ENCODE measurements at places on chromosomes 5 and 9. TPM values are rescaled to one million over a fixed set of nuclear protein-coding genes. Genes with fewer than 3 reads are reported as not detected.
A peak's percentile ranks its signal among the peaks of the same experiment; 100 is the strongest.

DNA sequence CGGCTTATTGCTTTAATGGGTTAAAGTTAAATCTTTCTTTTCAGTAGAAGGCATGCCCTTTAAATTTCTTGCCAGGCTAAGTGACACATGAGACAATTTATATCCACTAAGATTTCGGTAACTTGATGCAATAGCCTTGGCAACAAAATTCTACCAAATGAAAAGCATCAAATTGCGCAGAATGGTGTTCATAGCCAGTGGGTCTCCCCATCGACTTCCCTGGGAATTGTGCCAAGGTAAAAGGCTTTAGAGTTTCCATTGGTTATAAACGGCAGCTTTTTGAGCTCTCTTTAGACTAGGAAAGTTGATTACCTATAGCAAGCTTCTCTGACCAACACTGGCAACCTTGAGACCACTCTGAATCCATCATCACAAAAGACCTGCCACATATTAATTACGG is 358.4 kb downstream of the ARRDC3 start:
- DNase-seq: peak; percentile 25

DNA sequence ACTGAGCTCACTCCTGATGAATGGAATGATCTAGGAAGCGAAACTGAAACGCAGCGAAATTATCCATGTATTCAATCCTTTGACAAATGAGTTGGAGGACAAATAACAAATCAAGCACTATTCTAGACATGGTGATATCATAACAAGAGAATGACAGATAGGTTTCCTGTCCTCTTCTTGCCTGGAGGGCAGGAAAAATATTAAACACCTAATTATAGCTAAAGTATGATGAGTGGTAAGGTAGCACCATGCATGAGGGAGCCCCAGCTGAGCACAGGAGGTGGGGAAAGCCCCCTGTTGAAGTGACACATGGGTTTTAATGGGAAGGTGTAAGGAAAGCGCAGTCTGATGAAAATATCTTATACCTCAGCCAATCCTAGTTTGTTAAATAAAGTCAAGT is 225.2 kb downstream of the NPR3 start:
- DNase-seq: no peak

DNA sequence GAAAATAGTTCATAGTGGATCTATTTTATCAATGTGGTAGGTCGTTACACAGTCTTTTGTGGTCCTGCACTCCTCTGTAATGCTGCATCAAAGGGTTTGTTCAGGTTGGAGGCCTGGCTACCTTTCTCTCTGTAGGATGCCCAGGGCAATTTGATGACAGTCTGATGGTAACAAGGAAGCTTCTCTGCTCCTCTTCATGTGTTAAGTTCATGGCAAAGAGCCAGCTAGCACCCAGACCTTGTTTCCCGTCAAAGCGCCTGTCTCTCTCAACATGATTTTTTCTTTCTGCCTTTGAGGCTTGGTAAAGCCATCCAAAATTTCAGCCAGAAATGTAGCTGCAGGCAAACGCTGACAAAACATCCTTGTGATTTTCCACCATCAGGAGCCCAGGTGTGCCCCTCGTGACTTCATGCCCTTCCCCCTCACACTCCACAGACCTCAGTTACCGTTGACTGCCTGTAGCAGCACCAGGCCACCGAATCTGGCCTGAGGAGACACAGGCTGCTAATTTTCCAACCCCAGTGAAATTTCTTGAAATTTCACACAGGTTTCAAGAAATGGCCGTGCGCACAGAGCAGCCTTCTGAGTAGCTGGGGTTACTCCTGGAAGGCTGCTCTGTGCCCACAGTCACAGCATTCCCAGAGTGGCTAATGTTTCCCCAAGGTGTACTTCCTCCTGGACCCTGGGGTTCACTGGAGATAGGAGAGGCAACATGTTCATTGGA is 292.7 kb downstream of the CWC27 start:
- no peak for DNase-seq

DNA sequence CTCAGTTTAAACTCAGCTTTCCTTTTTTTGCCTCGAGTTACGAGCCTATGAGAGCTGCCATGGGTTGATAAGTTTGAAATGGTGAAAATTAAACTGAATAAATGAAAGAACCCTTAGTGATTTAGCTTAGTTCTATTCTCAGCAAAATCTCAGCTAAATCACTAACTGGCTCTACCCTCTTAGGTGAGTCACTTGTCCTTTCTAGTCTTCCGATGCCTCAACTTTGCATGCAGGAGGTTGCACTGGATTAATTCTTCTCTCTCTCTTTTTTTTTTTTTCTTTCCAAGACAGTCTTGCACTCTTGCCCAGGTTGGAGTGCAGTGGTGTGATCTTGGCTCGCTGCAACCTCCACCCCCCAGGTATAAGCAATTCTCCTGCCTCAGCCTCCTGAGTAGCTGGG is 83.9 kb downstream of the PAPPA start:
- no peak for DNase-seq

DNA sequence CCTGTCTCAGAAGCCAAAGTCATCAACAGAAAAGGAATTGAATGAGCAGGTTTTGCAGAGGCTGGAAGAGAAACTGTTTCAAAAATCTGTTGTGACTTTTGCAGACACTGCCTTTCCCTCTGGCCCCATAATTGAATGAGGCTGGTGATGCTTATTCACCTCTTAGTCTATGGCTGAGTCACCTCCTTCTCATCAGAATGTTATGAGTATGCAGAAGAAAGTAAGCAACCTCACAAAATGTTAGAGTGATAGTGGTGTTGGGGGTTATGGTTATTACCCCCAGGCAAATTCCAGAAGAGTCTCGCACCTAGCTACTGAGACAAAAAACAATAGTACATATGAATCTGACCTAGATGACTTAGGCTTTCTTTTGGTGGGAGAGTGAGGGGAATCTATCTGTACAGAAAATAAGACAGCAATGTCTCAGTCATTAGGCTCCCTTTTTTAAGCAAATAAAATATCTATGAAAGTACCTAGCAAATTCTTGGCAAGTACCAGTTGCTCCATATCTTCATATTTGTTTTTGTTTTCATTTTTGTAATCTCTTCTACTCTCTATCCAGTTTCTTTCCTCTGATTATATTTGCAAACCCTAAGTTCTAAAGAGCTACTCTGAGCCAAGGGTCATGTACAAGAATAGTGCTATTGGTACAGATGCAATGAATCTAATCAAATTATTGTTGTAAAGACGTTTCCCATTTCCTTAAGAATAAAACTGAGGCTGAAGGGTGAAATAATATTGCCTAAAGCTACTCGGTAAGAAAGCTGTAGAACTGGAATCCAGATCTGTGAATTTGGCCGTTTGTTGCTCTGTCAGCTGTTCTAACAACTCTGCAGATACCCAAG is 498.1 kb upstream of the TNC start:
- DNase-seq: no peak

- no peak for DNase-seq
These were observed 7.0 kb downstream of the NOTCH1 start for GRCh38 chr9:136538599-136539426.

- DNase-seq: no peak
These were observed 73.4 kb upstream of the PLPP6 start for GRCh38 chr9:4588721-4589120.

GRCh38 chr5:149549461-149550267 is 1.6 kb downstream of the CSNK1A1 start:
- no peak for DNase-seq

- DNase-seq: no peak
These were observed 48.7 kb downstream of the FBXW11 start for GRCh38 chr5:171957591-171958251.

DNA sequence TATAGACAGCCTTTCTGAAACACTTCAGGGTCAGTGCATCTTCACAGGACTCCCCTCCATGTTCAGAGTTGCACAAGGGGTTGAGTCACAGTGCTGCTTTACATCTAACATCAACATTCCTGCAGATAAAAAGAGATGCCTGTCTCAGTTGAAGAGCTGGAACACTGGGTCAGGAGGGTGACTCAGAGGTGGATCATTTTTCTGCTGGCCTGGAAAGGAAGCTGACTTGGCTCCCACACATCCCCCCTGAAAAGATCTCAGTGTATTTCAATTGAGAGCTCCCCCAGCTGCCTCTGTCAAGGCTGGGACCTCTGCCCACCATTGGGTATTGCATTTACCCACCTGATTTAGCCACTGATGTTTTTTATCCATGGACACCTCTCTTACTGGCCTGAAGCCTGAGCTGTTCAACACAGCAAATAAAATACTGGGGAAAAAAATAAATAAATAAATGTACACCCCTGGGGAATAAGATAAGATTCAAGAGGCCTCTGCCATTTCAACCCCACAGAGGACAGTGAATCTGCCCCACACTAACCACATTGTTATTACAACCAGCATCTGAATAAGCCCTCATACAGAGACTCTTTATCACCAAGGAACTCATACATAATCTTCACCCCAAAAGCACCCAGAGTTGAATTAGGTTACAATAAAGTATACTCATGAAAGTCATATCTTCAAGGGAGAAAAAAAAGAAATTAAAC is 716.4 kb downstream of the SEMA5A start:
- DNase-seq: no peak

DNA sequence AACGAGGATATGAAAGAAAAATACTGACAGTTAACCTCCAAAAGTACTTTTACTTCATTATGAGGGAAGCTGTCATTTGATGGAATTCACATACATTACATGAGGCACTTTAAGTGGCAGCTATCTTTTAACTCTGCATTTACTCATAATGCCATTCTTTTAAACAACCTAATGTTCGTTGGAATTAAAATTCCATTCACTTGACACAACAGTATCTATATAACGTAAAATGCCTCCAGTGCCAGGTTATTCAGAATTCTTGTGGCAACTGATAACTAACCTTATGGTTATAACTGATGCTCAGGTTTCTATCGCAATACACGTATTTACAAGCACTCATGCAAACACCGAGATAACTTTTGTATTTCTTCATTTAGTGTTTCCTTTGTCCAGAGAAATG is 376.9 kb upstream of the GRAMD2B start:
- DNase-seq: no peak

DNA sequence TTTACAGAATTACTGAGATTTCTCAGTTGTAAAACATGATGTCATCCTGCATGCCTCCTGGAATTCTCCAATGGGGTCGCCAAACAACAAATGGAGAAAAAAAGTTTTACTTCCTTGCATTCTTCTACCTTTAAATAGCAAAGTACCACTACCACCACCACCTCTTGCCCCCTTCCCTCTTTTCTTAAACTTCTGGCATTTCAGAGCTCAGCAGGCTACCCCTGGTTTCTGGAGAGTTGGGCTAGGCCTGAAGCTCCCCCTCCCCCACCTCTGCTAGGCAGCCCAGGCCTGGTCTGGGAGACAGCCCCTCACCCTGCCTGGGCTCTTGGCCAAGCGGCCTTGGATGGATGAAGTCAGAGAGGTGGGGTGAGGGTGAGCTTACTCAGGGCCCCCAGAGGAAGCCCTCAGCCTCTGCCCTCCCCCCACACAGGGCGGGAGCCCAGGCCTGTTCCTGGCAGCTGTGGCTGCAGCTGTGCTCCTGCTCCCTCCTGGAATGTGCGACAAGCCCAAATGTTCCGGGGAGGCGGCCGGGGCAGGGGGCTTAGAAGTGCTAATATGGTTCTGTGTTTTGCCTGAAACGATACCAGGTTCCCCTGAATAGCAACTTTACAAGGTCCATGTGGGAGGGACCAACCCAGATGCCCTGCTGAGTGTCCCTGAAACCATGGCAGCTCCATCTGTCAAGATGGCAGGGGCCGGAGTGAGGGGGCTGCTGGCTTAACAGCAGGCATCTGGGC is 6.0 kb upstream of the CCIN start:
- peak; percentile 74 for DNase-seq

DNA sequence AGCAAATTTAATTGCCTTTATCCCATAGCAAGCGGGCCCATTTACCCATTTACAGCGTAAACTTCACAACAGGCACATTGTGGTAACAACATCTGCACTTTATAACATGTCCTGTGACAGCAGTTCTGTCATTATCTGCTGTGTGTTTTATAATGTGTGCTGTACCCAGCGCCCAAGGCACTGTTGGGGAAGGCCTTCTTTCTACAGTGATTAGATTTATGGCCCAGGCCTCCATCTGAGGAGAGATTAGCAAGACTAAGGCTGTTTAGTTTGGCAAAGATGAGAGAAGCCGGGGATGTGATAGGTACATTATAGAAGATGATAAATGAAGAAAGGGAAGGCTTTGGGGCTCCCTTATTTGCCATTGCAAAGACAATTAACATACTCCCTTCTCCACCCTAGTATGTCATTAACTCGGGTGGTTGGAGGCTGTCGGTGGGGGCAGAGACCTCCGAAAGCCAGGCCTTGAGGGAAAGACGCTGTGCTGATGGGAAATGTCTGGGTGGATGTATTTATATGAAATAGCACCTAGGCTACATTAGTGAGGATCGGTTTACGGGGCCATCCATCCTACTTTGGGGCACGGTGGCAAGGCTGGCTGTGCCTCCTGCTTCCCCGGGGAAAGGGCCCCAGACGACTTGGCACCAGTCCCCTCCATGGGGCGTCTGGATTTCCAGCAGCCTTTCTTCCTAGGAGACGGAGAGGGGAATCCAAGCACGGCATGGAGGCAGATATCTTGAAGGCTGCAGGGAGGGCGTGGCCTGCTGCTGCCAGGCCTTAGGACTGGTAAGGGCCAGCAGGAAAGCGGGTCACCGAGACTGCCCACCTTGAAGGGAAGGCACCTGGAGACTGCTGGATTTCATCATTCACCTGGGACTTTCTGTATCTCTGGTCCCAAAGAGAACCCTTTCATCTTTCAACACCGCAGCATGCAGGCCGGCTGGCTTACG is 64.3 kb upstream of the PTCH1 start:
- DNase-seq: no peak

GRCh38 chr5:111472579-111472978 is 39.8 kb downstream of the STARD4 start:
- DNase-seq: no peak

DNA sequence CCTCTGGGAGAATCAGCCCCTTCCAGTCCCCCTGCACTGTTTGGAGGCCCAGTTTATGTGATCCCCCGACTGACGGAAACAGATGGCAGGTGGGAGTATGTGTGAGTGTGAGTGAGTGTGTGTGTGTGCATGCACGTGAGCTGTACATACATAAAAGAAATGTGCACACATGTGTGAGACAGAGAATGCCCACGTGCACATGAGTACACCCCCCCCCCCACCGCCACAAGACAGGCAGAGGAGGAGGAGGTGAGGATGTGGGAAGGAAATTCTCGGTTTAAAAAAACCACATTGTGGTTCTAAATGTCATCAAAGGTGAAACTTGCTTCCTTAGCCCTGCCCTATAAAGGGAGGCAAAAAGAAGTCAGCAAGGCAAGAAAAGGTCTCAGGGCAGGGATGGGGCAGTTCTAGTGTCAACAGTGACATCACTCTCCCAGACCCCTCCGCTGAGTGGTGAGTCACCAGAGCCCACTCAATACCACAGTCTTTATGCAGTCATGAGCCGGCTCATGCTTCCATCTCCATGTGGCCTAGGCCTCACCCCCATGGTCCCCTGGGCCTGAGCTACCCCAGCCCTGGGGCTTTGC is 79.2 kb upstream of the HSPA9 start:
- DNase-seq: no peak

The DAB2IP gene
- polyA plus RNA-seq: 33.4 TPM

The VCAN gene
- 282 TPM for polyA plus RNA-seq

The UGT3A2 gene
- 11.6 TPM for polyA plus RNA-seq

The GDNF gene
- 15.9 TPM for polyA plus RNA-seq

The CTNNAL1 gene
- 62.1 TPM for polyA plus RNA-seq

The F12 gene
- polyA plus RNA-seq: 0.91 TPM

The FGF10 gene
- 42.9 TPM for polyA plus RNA-seq

The FAM153A gene
- polyA plus RNA-seq: not detected
